Cardiac muscle cell (in vitro differentiated cells and primary cell): ENCODE measurements at places on chromosomes 2 and 18.

DNA sequence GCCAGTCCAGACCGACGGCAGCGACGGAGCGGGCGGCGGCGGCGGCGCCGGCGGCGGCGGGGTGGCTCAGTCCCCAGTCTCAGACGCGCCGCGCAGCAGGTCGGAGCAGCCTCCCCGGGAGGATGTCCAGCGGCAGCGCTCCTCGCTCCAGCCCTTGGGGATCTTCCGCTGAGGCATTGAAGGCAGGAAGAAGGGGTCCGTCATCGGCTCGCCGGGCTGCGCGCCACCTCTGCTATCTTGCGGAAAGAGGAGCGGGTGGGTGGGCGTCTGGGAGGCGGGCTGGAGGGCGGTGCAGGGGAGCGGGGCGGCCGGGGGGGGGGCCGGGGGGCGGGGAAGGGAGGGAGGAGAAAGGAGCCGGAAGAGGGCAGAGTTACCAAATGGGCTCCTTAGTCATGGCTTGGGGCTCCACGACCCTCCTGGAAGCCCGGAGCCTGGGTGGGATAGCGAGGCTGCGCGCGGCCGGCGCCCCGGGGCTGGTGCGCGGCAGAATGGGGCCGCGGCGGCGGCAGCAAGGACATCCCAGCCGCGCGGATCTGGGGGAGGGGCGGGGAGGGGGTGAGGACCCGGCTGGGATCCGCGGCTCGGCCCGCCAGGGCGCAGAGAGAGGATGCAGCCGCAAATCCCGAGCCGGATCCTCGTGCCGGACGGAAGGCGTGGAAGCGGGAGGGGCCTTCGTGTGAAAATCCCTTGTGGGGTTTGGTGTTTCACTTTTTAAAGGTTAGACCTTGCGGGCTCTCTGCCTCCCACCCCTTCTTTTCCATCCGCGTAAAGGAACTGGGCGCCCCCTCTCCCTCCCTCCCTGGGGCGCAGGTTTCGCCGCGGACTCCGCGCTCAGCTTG, at the start of gene NETO1:
NETO1 (minus strand) TSS at position 242 of the 839 bp plus-strand sequence. CDS start 696 bp downstream, outside the sequence.
- DNase-seq, result peak; percentile 54

- DNase-seq, result no peak
These were observed 10.2 kb downstream of the ANO7 start for GRCh38 chr2:241198381-241199279.

DNA sequence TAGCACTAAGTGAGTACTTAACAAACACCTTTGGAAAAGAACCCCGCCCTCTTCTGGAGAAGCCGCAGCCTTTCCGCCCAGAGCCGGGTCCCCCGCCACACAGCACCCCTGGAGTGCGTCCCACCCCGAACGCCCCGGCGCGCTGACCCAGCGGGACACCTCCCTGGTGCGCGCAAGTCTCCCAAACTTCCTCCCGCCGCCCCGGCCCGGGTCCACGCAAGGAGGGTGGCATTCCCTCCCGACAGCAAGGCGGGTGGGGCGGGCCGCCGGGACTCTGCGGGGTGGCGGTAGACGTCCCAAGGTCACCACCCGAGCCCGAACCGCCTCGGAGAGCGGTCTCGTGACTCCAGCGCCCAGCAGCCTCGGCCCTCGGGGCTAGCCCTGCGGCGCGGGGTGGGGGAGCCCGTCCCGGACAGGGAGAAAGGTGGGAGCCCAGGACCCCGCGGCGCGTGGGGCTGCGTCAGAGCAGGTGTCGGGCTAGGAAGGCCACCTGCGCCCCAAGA, 598 bp downstream of the CCDC93 start:
- no peak for DNase-seq

GRCh38 chr2:230847883-230848388, 16.8 kb upstream of the ITM2C start:
- DNase-seq, result peak; percentile 91

DNA sequence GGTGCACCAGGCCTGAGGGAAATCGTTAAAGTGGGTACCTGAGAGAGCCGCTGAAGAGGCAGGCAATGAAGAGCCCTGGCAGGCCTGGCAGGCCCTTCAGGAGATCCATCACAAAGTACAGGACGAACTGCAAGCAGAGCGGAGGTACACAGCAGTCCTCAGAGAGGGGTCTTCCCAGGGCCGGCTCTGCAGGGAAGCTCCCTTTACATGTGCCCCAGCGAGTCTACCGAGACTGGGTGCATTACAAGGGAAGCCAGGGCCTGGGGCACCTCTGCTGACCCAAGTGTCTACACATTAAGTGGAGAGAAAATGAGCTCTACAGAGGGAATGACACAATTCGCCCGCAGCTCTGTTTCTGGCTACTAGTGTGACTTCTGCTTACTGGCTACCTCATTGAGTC, 8.1 kb upstream of the ATRAID start:
- no peak for DNase-seq

DNA sequence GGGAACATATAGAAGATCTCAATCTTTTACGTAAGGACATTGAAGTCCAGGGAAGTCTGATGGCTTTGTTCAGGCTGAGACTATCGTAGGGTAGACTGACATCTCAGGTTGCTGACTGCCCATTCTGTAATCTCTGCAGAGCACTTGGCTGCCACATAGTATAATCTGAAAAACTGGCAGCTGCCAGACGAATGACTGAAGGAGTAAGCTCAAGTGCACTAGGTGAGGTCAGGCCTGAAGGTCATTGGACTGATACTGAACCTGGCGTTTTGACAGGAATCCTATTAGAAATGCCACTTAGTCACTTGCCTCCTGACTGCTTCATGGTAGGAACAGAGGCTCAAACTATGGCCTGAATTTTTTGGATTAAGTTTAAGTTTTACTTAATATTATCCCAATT, 23.5 kb downstream of the GPD2 start:
- DNase-seq, result no peak

DNA sequence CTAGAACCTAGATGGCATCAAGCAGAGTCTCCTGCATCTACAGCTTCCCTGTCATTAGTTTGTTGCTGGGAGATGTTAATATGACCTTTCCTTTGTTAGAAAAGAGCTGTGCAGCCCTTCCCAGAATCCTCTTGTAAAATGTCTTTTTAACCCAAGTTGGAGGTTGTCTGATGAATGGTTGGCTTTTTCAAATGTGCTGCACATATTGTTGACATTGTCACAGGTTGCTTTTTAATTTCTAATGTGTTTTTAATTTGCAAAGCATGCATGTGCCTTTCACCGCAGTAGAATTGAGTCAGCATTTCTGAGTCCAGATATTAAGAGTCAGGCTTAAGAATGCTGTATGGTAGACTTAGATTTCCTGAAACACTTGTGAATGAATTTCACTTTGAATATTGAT, 120.8 kb downstream of the GREB1L start:
- DNase-seq, result no peak

- peak; percentile 33 for DNase-seq
These were observed 26.1 kb downstream of the CDC42EP3 start for GRCh38 chr2:37645362-37645761.

GRCh38 chr2:29780906-29781305, 140.5 kb downstream of the ALK start:
- no peak for DNase-seq

DNA sequence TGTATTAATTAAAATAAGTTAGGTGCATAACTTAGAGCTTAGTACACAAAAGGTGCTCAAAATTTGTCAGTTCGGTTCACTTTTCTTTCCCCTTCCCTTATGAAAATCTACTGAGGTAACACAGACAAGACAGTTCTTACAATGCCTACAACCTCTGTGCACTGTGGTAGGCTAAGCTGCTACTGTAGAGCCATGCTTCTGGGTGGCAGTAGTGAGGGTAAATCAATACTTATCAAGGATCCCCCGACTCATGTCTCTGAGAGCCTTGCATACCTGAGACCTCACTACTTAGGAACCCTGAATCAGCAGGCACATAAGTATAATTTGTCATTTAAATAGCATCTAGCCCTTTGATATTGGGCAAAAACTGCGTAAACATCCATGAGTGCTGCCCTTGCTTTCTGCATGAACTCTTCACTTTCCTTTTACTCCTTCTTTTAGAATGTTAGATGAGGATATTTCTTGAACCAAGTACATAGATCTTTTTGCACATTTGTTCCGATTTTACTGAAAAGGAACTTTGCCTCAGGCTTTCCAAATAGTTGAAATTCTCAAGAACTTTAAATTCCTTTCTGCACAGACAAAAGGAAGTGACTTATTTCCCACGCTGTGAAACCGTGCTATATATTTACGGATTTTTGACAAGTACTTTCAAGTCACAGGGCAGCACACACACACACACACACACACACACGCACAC, 234.4 kb downstream of the TRIB2 start:
- no peak for DNase-seq

- DNase-seq, result no peak
These were observed 215.2 kb upstream of the TFPI start for GRCh38 chr2:187769437-187769836.
